CD4-positive, alpha-beta memory T cell (primary cell): ENCODE measurements at places on chromosomes 13 and 19.

- DNase-seq: no peak
These were observed 221.3 kb upstream of the TRPC4 start for GRCh38 chr13:38090913-38091312.

- DNase-seq: no peak
These were observed 5.7 kb upstream of the ZNF14 start for GRCh38 chr19:19738564-19738963.

- no peak for DNase-seq
These were observed 69.7 kb downstream of the PCCA start for GRCh38 chr13:100158569-100158968.

DNA sequence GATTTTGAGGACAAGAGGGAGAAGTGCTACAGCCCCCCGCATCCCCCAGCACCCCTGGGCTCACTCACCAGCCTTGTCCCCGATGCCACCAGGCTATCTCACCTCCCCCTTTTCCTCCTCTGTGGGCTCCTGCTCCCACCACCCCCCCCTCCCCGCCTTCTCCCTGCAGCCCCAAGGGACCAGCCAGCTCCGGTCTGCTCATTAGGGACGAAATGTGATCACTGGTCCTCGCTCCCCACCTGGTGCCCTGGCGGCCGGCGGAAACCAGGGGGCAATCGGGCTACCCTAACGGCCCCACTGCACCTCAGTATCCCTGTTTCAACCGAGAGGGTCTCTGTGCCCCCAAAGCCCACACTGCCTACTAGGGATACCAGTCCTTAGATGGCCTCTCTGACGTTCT lies 2.7 kb downstream of the GPR4 start:
- DNase-seq: no peak

- no peak for DNase-seq
These were observed 35.1 kb downstream of the GJA3 start for GRCh38 chr13:20125783-20126165.

GRCh38 chr19:1097810-1098176 lies 2.6 kb upstream of the POLR2E start:
- DNase-seq: no peak

GRCh38 chr13:90882551-90882950 lies 464.9 kb upstream of the MIR17HG start:
- DNase-seq: no peak

GRCh38 chr19:56130006-56130405 lies 8.9 kb upstream of the ZNF787 start:
- no peak for DNase-seq

GRCh38 chr13:45108716-45109101 lies 11.6 kb upstream of the GTF2F2 start:
- no peak for DNase-seq

DNA sequence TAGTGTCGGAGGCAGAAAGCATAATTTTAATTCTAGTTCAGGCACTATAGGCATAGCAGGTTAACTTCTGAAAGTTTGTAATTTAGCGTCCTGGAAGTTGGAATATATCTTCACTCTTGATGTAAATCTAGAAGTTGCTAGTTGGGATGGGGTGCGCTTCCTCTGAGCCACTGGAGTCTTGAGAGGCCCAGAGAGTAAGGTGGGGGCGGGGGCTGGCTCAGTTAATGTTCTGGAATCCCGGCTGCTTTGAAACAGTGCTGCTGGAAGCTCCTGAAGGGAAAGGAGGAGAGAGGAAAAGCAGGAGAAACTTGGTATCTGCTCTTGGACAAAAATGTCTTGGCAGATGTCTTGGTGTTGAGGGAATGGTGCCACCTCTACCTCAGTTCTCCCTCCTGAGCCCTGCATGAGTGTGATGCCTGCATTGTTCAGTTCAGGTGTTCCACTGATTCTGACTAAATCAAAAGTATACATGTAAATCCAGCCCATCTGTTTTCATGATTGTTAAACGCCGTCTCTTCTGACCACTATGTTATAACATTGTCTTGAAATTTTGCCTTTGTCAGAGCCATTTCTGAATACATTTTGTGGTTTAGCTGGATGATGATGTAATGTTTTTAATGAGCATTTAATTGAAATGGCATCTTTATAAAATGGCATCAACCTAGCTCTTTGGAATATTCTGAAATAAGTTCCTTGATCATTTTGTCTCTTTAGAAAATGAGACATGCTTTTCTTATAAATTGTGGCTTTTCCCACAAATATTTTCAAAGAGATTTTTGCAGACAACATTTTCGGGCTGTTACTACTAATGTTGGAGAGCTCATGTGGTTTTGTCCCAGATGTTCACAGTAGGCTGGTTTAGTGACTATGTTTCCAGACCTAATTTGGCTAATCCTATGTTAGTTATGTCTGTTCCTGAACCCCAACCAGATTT lies 202.7 kb downstream of the SHISA2 start:
- no peak for DNase-seq

GRCh38 chr13:26897706-26898550 lies 137.3 kb upstream of the GPR12 start:
- no peak for DNase-seq

DNA sequence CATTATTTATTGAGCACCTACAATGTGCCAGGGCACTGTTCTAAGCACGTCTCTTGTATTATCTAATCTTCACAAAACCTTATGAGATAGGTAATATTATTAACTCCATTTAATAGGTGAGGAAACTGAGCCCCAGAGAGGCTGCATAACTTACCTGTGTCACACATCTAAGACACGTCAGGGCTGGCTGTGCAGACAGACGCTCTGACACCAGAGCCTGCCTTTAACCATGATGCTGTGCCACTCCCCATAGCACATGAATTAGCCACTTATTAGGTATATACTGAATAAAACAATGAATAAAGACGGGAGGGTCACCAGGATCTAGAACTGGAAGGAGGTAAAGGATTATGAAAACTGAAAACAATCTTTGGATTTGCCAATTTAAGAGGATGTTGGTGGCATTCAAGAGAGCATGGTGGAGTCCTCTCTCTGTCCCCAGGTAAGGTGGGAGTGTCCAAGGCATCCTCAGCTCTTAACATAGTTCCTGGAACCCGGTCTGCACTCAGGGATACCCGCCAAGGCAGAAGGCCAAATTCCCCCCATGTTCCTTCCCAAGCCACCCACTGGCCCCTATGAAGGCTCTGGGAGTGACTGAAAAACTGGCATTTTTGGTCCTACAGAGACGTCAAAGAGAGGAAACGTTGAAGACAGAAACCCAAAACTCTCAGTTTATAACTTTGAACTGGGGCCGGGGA lies 479.7 kb downstream of the FOXO1 start:
- DNase-seq: no peak

DNA sequence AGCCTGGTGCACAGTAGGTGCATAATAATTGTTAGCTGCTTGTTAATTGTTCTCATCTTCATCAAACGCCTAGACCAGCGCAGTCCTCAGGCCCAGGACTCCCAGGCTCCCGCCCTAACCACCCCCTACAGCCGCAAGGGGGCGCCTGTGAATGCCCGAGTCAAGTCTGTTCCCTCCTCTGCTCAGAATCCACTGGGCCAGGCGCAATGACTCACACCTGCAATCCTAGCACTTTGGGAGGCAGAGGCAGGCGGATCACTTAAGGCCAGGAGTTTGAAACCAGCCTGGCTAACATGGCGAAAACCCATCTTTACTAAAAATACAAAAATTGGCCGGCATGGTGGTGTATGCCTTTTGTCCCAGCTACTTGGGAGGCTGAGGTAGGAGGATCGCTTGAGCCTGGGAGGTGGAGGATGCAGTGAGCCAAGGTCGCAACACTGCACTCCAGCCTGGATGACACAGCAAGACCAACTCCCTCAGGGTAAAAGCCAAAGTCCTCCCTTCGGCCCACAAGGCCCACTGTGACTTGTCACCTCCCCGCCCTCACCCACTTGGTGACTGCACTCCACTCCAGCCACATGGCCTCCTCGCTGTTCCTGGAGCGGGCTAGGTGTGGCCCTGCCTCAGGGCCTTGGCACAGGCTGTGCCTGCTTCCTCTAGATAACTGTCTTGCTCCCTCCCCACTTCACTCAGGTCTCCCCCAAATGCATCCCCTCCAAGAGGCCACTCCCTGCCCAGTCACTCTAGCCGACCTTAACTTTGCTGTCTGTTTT lies 9.1 kb downstream of the ZNF653 start:
- peak; percentile 52 for DNase-seq

DNA sequence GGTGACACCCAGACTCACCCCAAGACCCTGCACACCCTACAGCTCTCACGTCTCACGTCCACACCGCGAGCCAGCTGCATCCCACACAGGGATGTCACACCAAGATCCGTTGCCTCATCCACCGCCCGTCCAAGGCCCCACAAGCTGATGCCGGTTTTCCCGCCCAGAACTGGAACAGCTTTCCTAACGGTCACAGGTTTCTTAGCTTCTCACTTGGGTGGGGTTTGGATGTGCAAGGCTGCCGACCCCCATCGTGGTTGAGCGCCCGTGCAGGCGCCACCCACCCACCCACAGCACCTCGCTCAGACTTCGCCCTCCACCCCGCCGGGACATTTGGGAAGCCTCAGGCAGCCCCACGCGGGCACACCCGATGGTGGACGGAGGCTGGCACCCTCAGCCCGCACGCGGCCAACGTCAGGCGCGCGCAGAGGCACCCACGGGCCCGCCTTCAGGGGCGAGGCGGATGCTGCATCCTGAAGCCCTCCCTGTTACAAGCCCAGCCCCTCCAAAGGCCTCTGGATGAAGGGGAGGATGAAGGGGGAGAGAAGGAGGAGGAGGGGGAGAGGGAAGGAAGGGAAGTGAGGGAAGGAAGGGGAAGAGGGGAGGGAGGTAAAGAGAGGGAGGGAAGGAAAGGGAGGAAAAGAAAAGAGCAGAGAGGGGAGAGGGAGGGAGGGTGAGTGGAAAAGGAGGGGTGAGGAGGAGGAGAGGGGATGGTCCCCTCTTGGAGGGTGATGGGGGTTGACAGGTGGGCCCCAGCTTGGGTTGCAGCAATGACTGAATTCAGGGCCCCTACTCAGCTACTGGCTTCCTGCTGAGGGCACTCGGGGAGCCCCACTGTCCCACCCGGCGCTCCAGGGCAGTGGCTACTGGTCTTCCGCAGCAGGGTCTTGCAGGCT lies 12.8 kb downstream of the ONECUT3 start:
- DNase-seq: no peak

- DNase-seq: no peak
These were observed 39.4 kb upstream of the KATNAL1 start for GRCh38 chr13:30346789-30347167.

DNA sequence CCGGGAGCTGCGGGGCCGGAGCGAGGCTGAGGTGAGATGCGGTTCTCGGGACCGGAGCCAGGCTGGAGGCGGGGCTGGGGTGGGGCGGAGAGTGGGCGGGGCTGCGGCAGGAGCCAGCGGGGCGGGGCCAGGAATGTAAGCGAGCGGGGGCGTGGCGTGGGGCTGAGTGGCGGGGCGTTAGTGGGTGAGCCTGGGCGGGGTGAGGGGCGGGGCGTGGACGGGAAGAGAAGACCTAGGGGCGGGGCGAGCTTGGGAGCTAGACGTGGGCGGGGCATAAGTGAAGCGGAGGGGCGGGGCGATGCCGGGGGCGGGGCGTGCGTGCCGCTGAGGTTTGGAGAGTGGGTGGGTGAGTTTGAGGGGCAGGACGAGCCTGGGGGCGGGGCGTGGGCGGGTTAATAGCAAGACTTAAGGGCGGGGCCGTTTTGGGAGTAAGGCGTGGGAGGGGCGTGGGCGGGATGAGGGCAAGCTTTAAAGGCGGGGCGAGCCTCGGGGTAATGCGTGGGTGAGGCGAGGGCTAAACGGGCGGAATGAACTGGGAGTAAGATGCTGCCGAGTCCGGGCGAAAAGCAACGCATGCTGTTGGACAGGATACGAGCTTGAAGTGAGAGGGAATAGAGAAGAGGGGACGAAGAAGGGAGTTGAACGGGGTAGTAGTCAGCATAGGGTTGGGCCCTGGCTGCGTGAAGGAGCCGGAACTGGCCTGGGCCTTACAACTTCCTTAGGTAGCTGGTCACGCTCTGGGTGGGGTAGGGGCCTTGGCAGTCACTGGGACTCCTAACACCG lies 572 bp downstream of the SNAPC2 start:
- DNase-seq: peak; percentile 96

DNA sequence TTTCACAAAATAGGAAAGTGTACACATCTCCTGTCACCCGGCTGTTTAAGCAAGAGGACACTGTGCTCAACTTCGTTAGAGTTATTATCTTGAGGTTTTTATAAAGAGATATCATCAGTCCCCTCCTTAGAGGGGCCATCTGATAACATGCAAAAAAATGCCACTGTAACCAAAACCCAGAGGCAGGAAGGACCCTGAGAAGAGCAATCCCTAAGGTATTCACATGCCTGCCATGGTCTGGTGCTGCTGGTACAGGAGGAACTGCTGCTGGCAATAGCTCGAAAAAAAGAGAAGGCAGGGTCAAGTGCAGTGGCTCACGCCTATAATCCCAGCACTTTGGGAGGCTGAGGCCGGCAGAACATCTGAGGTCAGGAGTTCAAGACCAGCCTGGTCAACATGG lies 12.8 kb upstream of the CEACAM3 start:
- no peak for DNase-seq

DNA sequence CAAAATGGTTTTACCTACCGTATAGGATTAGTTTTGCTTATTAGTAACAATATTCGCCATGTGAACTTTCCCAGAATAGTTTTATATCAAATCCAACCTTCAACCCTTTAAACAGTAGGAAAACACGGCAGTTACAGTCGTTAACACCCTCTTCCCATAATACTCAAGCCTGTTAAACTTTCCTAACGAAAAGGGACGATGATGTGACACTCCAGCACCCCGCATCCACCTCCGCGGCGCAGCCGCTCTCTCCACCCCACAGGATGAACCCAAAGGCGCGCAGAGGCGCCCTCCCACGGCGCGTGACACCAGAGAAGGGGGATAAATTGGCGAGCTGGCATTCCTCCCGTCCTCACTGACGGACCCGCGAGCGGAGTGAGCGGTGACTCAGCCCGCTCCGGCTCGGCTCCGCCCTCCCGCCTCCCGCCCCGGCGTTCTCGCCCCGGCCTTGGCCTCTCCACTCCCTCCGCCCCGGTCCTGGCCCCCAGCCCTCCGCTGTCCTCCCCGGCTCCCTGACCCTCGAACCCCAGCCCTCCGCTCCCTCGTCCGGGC lies 665 bp downstream of the TUBGCP3 start:
- DNase-seq: peak; percentile 49

DNA sequence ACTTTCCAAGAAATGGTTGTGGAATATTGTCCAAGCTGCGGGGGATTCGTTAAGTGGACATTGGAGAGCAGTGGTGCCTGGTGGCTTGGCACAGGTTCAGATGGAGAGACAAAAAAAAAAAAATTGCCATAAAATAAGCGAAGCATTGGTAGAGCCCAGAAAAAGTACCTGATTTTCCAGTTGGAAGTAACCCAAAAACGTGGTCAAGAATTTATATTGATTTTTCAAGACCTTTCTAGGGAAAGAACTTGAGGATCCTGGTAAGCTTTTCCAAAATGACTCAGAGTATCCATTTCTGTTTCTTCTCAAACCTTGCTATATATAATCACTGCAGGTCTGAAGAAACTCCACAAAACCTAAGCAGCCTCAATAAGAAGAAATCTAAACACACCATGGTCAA lies 94.6 kb downstream of the ING1 start:
- no peak for DNase-seq

- DNase-seq: no peak
These were observed 516.1 kb downstream of the DACH1 start for GRCh38 chr13:71350886-71351285.

GRCh38 chr13:105719859-105720258 lies 815.6 kb downstream of the EFNB2 start:
- no peak for DNase-seq
